Activated CD4-positive, alpha-beta memory T cell treated with anti-CD3 and anti-CD28 coated beads for 36 hours (primary cell): ENCODE measurements at places on chromosomes 1 and 21. TPM values are rescaled to one million over a fixed set of nuclear protein-coding genes. Genes with fewer than 3 reads are reported as not detected.

GRCh38 chr1:17280436-17280835, 27.6 kb upstream of the PADI4 start:
- H3K4me3 ChIP-seq: no peak overlapping the region
- H3K27ac ChIP-seq: no peak overlapping the region
- no peaks in the 10 kb centered on the region for H3K36me3 ChIP-seq

DNA sequence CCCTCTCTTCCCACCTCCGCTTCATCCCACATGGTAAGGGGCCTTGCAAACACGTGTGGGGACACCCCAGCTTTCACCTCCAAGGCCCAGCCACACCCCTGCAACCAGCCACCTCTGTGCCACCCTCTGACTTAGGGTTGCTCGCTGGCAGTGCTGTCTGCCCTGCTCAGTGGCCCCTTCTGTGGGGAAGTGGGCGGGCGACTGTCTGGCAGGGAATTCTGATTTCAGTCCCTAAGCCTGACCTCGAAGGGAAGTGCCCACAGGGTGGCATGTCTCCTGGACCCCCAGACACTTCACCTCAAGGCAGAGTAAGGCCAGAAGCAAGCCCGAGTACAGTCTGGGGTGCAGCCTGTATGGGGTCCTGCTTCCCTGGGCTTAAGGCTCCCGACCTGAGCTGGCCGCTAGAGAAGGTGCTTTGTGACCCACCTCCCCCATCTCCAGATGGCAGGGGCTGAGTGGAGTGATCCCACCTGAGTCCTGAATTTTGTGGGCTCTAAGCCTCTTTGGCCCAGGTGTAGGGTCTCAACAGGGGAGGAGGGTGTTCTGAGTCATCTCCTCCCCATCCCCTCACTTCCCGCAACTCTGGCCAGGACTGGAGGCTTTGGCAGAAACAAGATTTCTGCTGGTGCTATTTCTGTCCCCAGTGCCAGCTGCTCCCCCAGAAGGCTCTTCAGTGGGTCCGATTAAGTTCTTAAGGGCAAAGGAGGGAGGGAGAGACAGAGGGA, 7.0 kb downstream of the RD3 start:
- no peaks in the 10 kb centered on the region for H3K36me3 ChIP-seq
- no peak overlapping the region for H3K4me3 ChIP-seq
- no peak for DNase-seq

DNA sequence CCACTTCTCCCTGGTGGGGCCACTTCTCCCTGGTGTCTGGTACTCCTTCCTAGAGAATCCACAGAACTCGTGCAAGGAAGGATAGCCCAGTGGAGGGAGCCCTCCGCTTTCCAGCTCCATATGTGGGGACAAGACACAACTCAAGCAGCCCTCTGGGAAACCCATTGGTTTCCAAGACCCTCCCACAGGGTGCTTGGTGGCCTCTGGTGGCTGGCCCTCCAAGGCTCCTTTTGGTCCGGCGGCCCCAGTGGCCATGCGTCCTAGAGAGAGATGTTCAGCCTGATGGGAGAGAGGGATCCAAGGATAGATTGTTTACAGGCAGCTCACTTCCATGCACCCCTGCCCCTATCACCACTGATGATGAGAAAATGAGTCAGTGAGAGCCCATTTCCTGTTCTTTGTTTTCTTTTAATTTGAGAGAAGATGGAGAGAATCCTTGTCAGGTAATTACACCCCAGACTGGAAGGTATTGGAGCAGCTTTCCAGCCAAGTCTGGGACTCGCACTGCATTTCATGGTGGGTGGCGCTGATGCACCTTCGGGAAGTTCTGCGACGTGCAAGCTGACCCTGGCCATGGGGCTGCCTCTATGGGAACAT, 486.2 kb upstream of the VAMP3 start:
- no peak overlapping the region for H3K27ac ChIP-seq
- H3K4me1 ChIP-seq: no peaks in the 10 kb centered on the region
- H3K36me3 ChIP-seq: no peaks in the 10 kb centered on the region
- H3K27me3 ChIP-seq: peaks cover 21% of the 10 kb centered on the region
- no peak overlapping the region for H3K4me3 ChIP-seq

DNA sequence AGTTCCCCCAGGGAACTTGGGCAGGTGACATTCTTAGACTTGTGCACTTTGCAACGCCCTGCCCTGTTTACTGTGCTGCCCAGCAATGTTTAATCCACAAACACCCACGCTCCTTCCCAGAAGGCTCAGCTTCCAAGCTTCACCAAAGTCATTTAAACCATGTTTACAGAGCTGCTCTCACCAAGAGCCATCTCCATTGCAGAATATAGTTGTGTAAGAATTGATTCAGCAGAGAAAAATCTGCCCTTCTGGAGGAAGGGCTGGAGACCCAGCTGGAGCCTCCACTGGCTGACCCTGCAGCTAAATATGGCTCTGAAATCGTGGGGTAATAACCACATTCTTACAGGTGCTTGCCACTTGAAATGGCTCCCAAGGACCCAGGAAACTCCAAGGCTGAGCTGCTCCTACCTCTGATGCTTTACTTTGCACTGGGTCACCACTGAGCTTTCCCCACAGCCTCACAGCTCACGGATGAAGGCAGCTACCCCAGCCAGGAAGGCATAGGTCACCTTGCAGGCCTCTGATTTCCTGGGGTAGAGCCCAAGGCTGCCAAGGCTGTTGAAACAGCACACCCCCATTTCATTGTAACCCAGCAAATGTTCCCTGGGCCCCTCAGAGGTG, 8.7 kb downstream of the CAPN2 start:
- peaks cover 73% of the 10 kb centered on the region for H3K4me1 ChIP-seq
- H3K27ac ChIP-seq: peak overlapping the region; percentile 0
- H3K4me3 ChIP-seq: no peak overlapping the region
- H3K27me3 ChIP-seq: no peaks in the 10 kb centered on the region
- DNase-seq: no peak
- peaks cover 29% of the 10 kb centered on the region for H3K36me3 ChIP-seq

DNA sequence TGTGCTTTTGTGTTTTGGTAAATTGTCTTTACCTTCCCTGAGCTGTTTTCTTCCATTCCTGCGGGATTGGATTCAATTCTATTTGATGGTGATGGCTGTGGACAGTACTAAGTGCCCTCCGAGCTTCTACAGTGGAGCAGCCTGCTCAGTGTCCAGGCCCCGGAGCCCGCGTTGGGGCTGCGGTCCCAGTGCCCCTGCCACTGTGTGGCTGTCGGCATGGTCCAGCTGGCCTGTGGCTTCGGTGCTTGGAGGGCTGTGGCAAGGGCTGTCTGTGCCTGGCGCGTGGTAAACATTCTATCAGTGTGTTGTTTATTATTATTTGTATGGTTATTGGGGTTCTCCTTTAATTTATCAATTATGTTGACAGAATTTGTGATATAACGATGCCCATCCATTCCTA, 109.1 kb upstream of the COL6A1 start:
- H3K27ac ChIP-seq: no peak overlapping the region
- H3K4me3 ChIP-seq: no peak overlapping the region
- H3K4me1 ChIP-seq: no peaks in the 10 kb centered on the region
- no peak for DNase-seq
- peaks cover 2% of the 10 kb centered on the region for H3K27me3 ChIP-seq

DNA sequence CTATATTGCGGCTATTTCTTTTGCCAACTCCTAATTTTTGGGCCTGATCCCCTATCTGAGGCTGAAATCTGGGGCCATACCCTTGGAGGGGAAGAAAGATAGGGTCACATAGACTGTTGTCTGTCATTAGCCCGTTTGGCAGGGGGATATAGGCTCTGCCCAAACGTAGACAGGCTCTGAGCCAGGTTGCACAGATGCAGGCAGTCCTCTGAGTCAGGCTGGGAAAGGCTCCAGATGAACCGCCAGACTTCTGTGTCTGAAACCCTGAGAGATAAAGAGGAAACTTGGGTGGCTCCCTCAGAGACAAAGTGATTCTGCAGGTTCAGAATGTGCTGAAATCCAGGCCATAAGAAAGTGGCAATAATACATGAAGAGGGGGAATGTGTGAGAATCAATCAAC, 4.0 kb upstream of the CAP1 start:
- H3K4me1 ChIP-seq: peaks cover 38% of the 10 kb centered on the region
- H3K27ac ChIP-seq: no peak overlapping the region
- DNase-seq: no peak
- no peaks in the 10 kb centered on the region for H3K27me3 ChIP-seq
- no peak overlapping the region for H3K4me3 ChIP-seq
- H3K36me3 ChIP-seq: peaks cover 10% of the 10 kb centered on the region

- peaks cover 6% of the 10 kb centered on the region for H3K27me3 ChIP-seq
- DNase-seq: no peak
- H3K4me3 ChIP-seq: no peak overlapping the region
Measured at GRCh38 chr1:224070521-224070920, 43.4 kb upstream of the FBXO28 start.

The KRTAP21-2 gene
- total RNA-seq: not detected

The SPRR2E gene
- not detected for total RNA-seq

The SLC9C2 gene
- not detected for total RNA-seq

DNA sequence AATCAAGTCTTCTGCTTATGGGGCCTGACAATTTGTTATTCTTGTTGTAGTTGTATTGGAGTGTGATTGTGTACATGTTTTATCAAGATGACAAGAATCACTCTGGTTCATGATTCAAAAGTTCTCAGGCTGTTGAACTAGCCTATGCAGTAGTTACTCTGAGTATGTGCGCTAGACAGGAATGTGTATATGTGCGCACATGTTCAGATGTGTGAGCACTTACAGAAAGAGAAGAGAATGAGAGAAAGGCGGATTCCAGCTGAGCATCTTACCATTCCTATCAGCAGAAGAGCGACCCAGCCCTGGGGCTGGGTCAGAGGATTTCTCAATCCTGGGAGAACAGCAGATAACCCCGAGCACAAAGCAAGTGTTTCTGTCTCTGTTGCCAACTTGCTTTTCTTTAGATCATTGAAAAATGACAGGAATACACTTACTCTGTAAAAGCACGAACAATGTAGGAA, 110.8 kb upstream of the HOOK1 start:
- H3K27ac ChIP-seq: no peak overlapping the region
- no peaks in the 10 kb centered on the region for H3K27me3 ChIP-seq
- no peak for DNase-seq
- H3K4me1 ChIP-seq: peaks cover 2% of the 10 kb centered on the region
- H3K4me3 ChIP-seq: no peak overlapping the region

- no peaks in the 10 kb centered on the region for H3K27me3 ChIP-seq
- H3K4me1 ChIP-seq: no peaks in the 10 kb centered on the region
- no peaks in the 10 kb centered on the region for H3K36me3 ChIP-seq
Measured at GRCh38 chr1:214067397-214067796, 79.6 kb downstream of the PROX1 start.

- H3K27ac ChIP-seq: no peak overlapping the region
- no peaks in the 10 kb centered on the region for H3K27me3 ChIP-seq
- no peak overlapping the region for H3K4me3 ChIP-seq
- no peak for DNase-seq
- peaks cover 73% of the 10 kb centered on the region for H3K36me3 ChIP-seq
Measured at GRCh38 chr1:100982793-100983192, 42.8 kb downstream of the DPH5 start.

GRCh38 chr1:203913073-203913521, 51.7 kb downstream of the SNRPE start:
- no peaks in the 10 kb centered on the region for H3K27me3 ChIP-seq
- no peak for DNase-seq
- H3K36me3 ChIP-seq: no peaks in the 10 kb centered on the region
- H3K4me1 ChIP-seq: no peaks in the 10 kb centered on the region

The RNF186 gene
- total RNA-seq: not detected

The LRRC7 gene
- total RNA-seq: not detected

GRCh38 chr1:208161005-208161404, 83.2 kb downstream of the PLXNA2 start:
- DNase-seq: no peak
- no peaks in the 10 kb centered on the region for H3K4me1 ChIP-seq
- no peak overlapping the region for H3K27ac ChIP-seq
- no peaks in the 10 kb centered on the region for H3K36me3 ChIP-seq

The PRELP gene
- total RNA-seq: not detected

DNA sequence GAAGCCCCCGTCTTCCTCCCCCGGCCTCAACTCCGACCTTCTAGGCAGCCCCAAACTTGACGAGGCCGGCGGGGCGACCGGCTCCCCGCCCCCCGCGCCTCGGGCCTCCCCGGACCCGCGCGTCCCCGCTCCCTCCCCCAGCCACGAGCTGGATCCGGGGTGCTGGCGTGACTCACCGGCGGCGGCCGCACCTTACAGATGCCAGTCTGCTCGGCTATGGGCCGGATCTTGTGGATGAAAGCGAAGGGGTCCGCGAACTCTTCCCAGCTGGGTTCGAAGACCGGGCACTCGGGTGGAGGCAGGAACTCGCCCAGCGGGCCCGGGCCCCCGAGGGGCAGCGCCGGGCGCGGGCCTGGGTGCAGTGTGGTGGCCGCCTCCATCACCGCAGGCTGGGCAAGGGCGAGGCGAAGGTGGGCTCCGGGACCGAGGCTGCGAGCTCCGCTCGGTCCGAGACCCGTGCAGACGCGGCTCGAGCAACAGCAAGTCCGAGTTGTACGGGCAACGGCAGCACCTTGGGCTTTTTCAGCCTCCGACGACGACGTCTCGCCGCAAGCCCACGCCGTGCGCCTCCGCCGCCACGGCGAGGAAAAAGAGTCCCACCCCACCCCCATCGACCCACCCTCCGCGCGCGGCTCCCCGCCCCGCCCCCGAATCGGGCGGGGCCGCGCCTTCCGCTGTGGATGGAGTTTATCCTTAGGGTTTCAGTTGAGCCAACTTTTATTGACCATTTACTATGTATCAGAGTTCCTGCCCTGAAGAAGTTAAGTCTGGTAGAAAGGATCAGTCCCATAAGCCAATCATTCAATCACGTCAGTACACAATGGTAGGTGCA, at the start of gene KDM5B:
Gene KDM5B (minus strand): TSS at position 496 of the 832 bp plus-strand sequence. CDS start 116 bp downstream, at position 380.
- peaks cover 3% of the 10 kb centered on the region for H3K36me3 ChIP-seq
- peak within 1 kb of the TSS; percentile 95 for H3K27ac ChIP-seq
- peak; percentile 80 for DNase-seq
- no peaks in the 10 kb centered on the region for H3K27me3 ChIP-seq

DNA sequence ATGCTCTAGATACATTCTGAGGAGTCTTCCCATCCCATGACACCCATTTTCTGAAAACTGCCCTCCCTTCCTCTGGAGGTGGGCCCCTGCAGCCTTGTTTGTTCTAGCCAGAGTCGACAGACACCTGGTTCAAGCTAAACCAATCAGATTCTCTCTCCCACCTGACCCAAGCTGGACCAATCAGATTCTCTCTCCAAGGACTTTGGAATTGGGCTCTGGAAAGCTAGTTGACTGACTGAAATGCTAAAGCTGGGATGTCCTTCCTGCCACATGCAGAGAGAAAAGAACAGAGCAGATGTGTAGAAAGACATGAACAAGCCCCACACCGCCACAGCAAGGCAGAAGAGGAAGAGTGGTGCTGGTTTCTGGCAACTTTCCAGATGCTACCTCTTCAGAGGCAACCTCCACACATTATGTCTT, 24.6 kb downstream of the ASAP3 start:
- H3K27ac ChIP-seq: no peak overlapping the region
- no peak overlapping the region for H3K4me3 ChIP-seq
- peaks cover 5% of the 10 kb centered on the region for H3K4me1 ChIP-seq
- DNase-seq: no peak

The NTMT2 gene
- not detected for total RNA-seq

The CYYR1 gene
- not detected for total RNA-seq

- no peaks in the 10 kb centered on the region for H3K27me3 ChIP-seq
- H3K4me1 ChIP-seq: no peaks in the 10 kb centered on the region
- no peak overlapping the region for H3K4me3 ChIP-seq
- no peak for DNase-seq
- H3K36me3 ChIP-seq: no peaks in the 10 kb centered on the region
Measured at GRCh38 chr1:208868554-208868953, 624.4 kb upstream of the PLXNA2 start.

The FCRL1 gene
- total RNA-seq: not detected

The TTC39A gene
- not detected for total RNA-seq
